ENCODE measurements at places on chromosomes 4 and X. TPM values are rescaled to one million over a fixed set of nuclear protein-coding genes. Genes with fewer than 3 reads are reported as not detected.

DNA sequence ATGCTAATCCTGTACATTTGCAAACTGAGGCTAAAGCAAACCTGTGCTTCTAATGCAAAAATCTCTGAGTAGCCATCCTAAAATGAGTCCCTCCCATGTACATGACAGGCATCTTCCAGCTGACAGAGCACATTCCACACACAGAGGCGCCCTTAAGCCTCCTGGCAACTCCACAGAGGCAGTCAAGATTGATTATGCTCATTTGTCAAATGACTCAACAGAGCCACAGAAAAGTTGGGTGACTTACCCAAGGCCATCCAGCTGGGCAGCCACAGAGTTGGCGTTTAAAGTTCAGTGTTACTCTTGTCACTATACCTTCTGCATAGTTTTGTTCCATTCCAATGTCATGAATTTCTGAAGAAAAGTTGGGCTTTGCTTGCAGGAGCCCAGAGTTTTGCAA is 394.6 kb upstream of the FGF13 start:
- DNase-seq, result no peak

DNA sequence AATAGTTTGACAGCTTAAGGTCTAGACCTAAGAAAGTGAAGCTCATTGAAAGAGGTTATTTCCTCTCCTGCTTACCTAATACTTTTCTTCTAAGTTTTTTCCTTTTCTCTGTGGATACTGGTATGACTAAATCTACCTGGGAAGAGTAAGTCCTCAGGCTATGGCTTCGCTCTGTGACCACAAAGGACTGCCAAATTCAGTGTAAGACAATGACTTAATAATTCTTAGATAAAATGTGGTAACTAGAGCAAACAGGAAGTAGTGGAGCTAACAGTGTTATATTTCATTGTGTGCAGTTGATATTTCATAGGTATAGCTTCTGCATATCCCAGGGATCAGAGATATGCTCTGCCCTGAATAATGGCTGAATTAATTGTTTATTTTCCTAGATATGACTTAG is 418.9 kb downstream of the CCSER1 start:
- no peak for DNase-seq

- DNase-seq, result no peak
These were observed 48.3 kb upstream of the GRPR start for GRCh38 chrX:16075087-16075486.

DNA sequence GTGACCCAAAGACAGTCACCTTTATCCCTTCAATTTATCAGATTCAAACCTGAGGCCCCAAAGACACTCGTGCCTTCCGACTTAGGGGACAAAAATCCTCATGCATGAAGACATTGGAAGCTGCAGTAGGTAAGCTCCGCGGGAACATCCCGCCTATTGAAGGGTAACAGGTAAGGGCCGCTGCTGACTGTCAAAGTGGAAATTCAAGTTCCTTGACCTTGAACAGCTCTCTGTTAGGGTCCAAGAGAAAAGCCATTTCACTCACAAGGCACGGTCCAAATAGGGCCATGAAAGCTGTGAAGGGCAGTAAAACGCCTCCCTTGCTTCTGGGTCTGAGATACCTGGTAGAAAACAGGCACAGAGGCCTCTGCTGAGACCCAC is 34.2 kb downstream of the CCDC149 start:
- no peak for DNase-seq

GRCh38 chrX:9072281-9072680 is 38.4 kb upstream of the FAM9B start:
- no peak for DNase-seq

GRCh38 chr4:141395919-141396318 is 175.2 kb downstream of the ZNF330 start:
- DNase-seq, result no peak

GRCh38 chrX:18348047-18348446 is 6.4 kb downstream of the SCML2 start:
- DNase-seq, result no peak

GRCh38 chrX:104310657-104311254 is 56.0 kb upstream of the ESX1 start:
- no peak for DNase-seq

DNA sequence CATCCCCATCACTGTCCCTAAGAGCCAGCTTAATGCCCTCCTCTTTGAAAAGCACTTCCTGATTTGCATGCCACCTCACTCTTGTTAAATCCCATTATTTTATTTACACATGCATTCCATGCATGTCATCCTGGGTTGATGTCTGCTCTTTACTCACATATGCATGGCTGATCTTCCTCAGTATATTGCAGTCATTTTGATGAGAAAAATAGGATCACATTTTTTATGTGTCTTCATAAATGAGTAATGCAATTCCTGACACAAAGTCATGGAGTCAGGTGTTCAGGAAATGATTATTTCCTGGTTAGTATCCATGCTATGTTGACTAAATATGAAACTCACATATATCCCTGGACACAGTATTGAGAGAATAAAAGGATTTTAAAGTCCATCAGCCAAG is 204.7 kb downstream of the SLIT2 start:
- no peak for DNase-seq

DNA sequence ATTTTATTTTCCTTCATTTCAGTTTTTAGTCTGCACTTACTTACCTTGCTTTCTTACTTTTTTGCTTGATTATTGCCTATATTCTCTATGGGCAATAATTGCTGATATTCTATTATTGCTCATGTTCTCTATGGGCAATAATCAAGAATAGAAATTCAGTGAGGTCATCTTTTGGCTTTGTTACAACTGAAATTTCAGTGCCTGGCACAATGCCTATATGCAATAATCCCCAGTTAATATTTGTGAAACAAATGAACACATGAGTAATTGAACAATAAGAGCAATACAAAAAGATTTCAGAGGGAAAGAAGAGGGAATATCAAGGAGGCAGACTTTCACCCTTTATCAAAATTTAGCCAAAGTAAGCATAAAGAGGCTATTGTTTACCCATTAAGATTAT is 48.6 kb upstream of the ARSJ start:
- no peak for DNase-seq

GRCh38 chr4:68871809-68872642 is 56.2 kb downstream of the UGT2B10 start:
- DNase-seq, result no peak

GRCh38 chrX:104372547-104372946 is 117.8 kb upstream of the ESX1 start:
- no peak for DNase-seq

DNA sequence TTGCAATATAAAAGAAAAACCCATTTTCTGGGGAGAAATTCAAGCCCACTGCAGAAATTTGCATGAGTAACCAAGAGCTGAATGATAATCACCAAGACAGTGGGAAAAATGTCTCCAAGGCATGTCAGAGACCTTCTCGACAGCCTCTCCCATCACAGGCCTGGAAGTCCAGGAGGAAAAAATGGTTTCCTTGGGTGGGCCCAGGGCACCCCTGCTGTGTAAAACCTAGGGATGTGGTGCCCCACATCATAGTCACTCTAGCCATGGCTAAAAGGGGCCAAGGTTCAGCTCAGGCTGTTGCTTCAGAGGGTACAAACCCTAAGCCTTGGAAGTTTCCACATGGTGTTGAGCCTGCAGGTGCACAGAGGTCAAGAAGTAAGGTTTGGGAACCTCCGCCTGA is 108.4 kb downstream of the FAT4 start:
- DNase-seq, result no peak

GRCh38 chr4:11769434-11769833 is 340.7 kb upstream of the HS3ST1 start:
- DNase-seq, result no peak

DNA sequence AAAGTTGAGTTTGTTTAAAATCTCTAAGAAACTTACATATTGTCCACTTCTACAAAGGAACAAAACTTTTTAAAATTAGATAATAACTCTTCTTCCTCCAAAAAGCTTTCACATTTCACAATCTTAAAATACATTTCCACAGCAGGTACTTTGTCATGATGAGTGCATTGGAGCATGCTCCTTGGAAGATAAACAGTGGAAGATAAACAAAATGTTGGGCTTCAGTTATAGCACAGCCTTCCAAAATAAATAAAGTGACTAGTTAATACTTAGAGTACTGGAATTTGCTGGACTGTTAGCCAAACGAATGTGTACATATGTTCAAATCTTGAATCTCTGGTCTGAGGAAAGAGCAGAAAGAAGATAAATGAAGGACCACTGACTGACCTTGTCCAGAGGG is 54.9 kb upstream of the PDE5A start:
- DNase-seq, result no peak

DNA sequence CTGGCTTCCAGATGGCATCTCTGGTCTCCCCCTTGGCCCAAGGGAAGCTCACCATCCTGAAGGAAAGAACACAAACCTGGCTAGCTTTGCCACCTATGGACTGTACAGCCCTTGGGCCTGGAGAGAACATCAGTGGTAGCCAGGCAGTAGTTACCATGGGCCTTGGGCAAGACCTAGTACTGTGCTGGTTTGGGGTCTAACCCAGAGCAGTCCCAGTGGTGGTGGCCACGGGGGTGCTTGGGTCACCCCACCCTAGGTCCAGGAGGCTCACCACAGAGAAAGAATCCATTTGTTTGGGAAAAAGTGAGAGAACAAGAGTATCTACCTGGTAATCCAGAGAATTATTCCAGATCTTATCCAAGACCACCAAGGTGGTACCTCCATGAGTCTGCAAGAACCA is 290.7 kb upstream of the PPP1R2C start:
- no peak for DNase-seq

DNA sequence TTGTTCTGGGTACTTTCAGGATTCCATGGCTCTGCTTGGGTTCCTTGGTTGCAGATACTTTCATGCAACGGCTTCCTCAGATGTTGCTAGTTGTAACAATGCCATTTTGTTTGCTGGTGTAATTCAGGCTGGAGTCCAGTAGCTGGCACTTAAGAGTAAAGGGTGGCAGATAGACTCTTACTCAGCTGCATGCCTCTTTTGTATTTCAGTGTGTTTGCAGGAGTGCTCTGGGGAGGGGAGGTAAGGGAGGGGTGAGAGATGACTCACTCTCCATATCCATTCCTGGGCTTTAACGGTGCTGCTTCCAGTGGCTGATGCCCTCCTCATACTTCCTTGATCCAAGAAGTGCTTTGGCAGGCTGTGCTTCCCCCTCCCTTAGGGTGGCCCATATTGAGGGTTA is 155.2 kb downstream of the ZNF330 start:
- DNase-seq, result no peak

DNA sequence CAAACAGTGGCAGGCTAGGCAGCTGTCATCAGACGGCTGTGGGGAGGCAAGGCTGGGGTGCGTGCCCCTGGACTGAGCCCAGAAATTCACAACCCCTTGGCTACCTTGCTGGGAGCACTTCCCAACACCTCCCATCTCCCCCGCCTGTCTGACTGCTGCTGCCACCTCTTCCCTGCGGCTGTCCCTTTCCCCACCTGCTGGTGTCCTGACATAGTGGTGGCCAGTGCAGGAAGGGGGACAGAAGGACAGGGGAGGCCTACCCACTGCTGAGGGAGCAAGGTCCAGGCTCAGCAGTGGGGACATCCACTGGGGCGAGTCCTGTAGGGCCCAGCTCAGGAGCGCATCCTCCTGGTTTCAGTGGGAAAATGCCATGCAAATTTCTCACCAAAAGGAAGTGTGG is 3.4 kb downstream of the ABCD1 start:
- no peak for DNase-seq

GRCh38 chr4:132108784-132109183 is 1040.3 kb upstream of the PCDH10 start:
- DNase-seq, result no peak

GRCh38 chr4:2048831-2049230 is 10.3 kb upstream of the NAT8L start:
- DNase-seq, result no peak

GRCh38 chr4:54473077-54473545 is 184.6 kb upstream of the KIT start:
- no peak for DNase-seq

- DNase-seq, result no peak
These were observed 4.3 kb upstream of the WDR13 start for GRCh38 chrX:48592971-48593370.

GRCh38 chr4:22625311-22625710 is 67.4 kb upstream of the GBA3 start:
- DNase-seq, result no peak

DNA sequence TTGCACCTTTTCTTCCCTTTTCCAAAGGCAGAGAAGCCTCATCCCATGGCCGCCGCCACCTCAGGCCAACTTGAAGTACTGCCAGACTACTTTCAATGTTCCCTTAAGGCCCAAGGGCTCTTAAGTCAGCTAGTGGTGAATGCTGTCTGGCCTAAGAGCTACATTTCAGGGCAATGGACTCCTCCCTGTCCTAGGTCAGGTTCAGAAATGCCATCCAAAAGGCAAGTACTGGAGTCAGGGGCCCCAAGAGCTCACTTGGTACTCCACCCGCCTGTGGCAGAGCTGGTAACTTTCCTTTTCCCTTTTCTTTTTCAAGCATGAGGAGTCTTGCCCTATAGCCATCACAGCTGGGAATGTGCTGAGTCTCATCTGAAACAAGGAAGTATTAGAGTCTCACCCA is 327.1 kb downstream of the NAP1L3 start:
- DNase-seq, result no peak

- no peak for DNase-seq
These were observed 555 bp upstream of the PGM2 start for GRCh38 chr4:37825968-37826294.

The MGARP gene
- not detected for total RNA-seq

The PDZD4 gene
- 0.15 TPM for total RNA-seq

The DGKK gene
- not detected for total RNA-seq

The SPIN2A gene
- total RNA-seq, result 0.40 TPM

The CXorf51B gene
- total RNA-seq, result not detected

The CYP4V2 gene
- 6.1 TPM for total RNA-seq

The EVC gene
- total RNA-seq, result 55.9 TPM
